ENCODE measurements at places on chromosomes 12 and 14. TPM values are rescaled to one million over a fixed set of nuclear protein-coding genes. Genes with fewer than 3 reads are reported as not detected.

Gene DIO2
- not detected for total RNA-seq

Gene CLECL1
- total RNA-seq = not detected

Gene FOXN4
- not detected for total RNA-seq

Gene PACS2
- total RNA-seq = 114 TPM

Gene OR4Q2
- not detected for total RNA-seq

Gene C12orf54
- total RNA-seq = not detected

Gene PLBD1
- total RNA-seq = 6.6 TPM

Gene ABCD4
- total RNA-seq = 61.1 TPM

Gene LBHD2
- not detected for total RNA-seq

Gene ASCL1
- total RNA-seq = not detected

Gene LRRC43
- 2.5 TPM for total RNA-seq

Gene AGAP2
- under 0.01 TPM for total RNA-seq

Gene SMIM41
- not detected for total RNA-seq

Gene RIMBP2
- total RNA-seq = 0.82 TPM

Gene ATL1
- total RNA-seq = 4.2 TPM

Gene RPS6KL1
- total RNA-seq = 20.0 TPM

Gene PFKM
- total RNA-seq = 33.9 TPM

Gene PTGER2
- total RNA-seq = 0.46 TPM

Gene RHOJ
- 0.54 TPM for total RNA-seq

Gene HELB
- 3.5 TPM for total RNA-seq

Gene TAS2R30
- 0.48 TPM for total RNA-seq

Gene SRRM4
- total RNA-seq = 0.42 TPM

Gene BDKRB2
- total RNA-seq = 0.89 TPM

Gene PAWR
- 92.0 TPM for total RNA-seq

Gene POP5
- 47.8 TPM for total RNA-seq

Gene KLRC3
- not detected for total RNA-seq

Gene TUBA1A
- total RNA-seq = 997 TPM

Gene LUM
- total RNA-seq = 0.67 TPM

Gene DAO
- total RNA-seq = not detected

Gene GALNT8
- 0.55 TPM for total RNA-seq

Gene STYK1
- 1.1 TPM for total RNA-seq

Gene ADCY6
- total RNA-seq = 26.2 TPM

Gene PIWIL1
- 0.27 TPM for total RNA-seq

Gene LRRIQ1
- 2.3 TPM for total RNA-seq

Gene GPR137C
- 1.3 TPM for total RNA-seq

Gene ABCC9
- total RNA-seq = 0.17 TPM

Gene SERPINA6
- 0.07 TPM for total RNA-seq

Gene MMP19
- total RNA-seq = 0.08 TPM

Gene RIN3
- total RNA-seq = 6.0 TPM

Gene PDE3A
- 1.8 TPM for total RNA-seq

Gene WDR89
- total RNA-seq = 13.6 TPM

Gene CCDC177
- total RNA-seq = under 0.01 TPM

Gene ZNF384
- total RNA-seq = 34.0 TPM

Gene GLT8D2
- total RNA-seq = 1.8 TPM

Measured in kidney epithelial cell (primary cell).